ENCODE measurements at places on chromosomes 3 and 15. TPM values are rescaled to one million over a fixed set of nuclear protein-coding genes. Genes with fewer than 3 reads are reported as not detected.

DNA sequence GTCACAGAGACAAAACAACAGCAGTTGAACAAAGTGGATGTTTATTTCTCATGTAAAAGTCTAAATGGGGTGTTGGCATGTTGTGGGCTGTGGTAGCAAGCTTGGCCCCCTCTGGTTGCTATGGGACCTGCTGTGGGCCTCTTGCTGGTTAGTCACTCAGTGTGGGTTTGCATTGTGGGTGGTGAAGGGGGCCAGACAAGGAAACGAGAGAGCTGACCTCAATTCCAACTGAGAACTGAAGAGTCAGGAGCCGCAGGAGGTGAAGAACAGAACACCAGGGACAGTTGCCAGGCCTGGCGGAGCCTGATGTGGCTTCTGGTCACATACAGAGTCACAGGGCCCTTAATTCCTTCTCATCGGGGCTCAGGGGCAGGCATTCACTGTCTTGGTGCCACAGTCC lies 1.9 kb upstream of the ADPGK start:
- DNase-seq, result no peak

DNA sequence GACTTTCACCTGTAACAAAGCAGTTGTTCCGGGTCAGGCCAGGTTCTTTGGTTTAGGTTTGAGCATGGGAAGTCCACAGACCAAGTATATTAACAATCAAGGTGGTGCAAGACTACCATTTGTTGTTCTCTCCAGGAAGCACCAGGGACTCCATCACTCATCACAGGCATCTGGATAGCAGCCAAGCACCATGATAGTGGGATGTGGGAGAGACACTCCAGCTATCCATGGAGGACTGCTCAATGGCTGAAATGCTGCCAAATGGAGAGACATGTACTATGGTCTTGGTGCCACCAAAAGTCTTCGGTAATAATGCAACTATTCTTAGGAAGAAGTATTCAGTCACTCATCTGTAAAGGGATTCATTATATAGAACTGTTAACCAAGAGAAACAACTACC lies 143.0 kb downstream of the TNIK start:
- no peak for DNase-seq

FRMD5 gene
- 0.27 TPM for total RNA-seq

DNA sequence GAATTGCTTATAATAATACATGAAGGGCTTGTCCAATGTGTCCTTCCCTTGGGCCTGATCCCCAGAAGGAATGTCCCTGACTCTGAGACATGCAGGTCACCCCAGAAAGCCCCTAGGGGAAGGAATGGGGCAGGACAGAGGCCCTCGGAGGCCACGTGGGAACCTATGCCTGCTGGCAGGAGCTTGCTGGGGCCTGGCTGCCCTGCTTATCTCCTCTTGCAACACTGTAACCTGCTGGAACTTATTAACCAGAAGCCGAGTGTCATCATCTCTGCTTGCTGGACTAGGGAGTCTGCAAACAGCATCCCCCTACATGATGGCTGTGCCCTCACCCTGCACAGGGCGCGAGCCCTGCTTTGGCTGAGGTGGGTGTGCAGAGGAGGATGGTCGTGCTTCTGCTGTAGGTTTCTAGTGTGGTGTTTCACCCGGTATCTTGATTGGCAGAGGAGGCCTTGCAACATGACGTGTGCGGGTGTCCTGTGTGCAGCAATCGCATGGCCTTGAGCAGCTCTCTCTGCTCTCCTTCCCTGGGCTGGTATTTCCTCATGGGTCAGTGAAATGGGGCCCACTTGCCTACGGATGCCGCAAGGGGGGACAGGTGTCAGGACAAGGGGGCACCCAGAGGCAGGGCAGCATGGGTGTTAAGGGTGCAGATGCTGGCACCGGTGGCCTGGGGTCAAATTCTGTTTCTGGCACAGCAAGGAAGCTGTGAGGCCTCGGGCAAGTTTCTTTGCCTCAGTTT lies 5.0 kb downstream of the CHST13 start:
- DNase-seq, result no peak

DNA sequence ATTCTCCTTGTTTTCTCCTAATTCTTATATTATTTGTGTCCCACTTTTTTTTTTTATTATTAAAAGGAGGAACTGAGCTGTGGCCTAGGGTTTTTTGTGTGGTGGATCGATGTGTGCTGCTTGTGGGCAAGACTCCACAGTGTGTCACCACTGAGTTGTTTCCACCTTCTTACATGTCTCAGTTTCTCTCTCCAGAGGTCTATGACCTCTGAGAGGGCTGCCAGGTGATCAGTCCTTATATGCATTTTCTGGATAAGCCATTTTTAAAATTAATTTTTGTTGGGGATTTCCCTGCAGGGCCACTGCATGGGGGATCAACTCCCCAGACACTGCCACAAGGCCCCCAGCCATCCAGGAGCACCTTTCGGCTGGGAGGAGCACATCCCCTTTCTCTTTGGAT lies 27.8 kb downstream of the IQCF6 start:
- DNase-seq, result no peak

GRCh38 chr3:101950510-101950909 lies 101.2 kb downstream of the NFKBIZ start:
- no peak for DNase-seq

BCHE gene
- 2.2 TPM for total RNA-seq

DNA sequence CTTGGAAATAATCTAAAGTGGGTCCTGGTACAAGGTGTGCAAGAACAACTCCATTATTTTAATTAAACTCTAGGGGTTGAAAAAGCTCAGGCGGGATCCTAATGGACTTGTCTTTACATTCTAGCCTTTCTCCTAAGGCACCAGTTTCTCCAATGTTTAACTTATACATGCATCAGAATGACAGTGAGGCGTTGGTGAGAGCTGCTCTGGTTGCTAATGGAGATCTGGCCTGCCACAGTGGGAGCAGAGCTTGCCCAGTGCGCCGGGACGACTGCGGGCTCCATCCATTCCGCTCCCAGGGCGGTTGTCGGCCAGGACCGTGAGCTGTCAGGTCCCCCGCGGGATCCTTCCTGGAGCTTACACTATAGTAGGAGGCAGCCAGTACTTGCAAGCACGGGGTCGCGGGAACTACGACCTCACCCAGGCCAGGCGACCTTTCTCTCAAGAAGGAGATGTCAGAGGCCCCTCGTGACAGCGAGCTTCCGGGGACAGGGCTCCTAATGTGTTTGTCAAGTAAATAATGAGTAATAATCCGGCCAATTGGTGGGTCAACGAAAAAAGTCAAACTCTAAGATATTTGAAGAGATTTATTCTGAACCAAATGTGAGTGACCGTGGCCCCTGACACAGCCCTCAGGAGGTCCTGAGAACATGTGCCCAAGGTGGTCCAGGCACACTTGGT lies 991 bp upstream of the HIGD1A start:
- no peak for DNase-seq

DNA sequence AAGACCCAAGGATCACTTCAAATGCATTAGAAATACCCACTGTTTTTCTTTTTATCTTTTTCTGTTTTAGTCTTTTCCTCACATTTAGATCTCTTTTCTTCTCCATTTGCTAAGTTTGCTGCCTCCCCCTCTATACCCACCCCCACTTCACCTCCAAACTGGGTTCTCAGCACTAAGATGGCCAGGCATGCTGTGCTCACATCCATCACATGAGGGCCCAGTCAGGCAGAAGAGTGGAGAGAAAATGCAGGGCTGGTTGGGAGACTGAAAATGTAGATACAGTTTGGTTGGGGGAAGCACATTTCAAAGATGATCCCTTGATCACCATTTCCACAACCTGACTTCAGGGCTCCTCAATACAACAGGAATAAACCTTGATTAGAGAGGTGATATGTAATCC lies 8.7 kb downstream of the GAP43 start:
- DNase-seq, result no peak

NKIRAS1 gene
- total RNA-seq, result 15.8 TPM

CAND2 gene
- 44.6 TPM for total RNA-seq

AHSG gene
- not detected for total RNA-seq

DPPA2 gene
- not detected for total RNA-seq

GRCh38 chr3:150479370-150479769 lies 66.9 kb downstream of the SERP1 start:
- DNase-seq, result no peak

GRCh38 chr3:112782491-112782890 lies 64.2 kb downstream of the CD200R1L start:
- no peak for DNase-seq

DNA sequence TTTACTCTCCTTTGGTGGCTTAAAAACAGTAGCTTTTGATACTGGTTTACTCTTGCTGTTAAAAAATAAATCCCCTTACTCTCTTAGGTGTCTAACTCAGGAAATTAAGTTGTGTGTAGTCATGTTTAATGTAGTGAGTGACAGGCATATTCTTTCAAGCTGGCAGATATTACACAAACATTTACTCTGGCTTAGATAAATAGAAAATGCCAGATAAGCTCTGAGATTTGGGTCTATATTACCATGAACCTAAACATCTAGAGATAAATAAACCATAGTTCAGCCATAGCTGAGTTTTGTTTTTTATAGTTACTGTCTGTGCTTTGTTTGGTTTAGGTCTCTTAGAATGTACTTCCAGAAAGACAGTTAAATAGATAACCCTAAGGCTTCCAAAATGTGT lies 2.4 kb downstream of the SEMA6D start:
- no peak for DNase-seq

SLC22A13 gene
- 0.99 TPM for total RNA-seq

GRCh38 chr15:42163947-42164550 lies 7.6 kb upstream of the PLA2G4F start:
- DNase-seq, result no peak

GRCh38 chr3:118262800-118263402 lies 771.7 kb downstream of the IGSF11 start:
- DNase-seq, result no peak

DNA sequence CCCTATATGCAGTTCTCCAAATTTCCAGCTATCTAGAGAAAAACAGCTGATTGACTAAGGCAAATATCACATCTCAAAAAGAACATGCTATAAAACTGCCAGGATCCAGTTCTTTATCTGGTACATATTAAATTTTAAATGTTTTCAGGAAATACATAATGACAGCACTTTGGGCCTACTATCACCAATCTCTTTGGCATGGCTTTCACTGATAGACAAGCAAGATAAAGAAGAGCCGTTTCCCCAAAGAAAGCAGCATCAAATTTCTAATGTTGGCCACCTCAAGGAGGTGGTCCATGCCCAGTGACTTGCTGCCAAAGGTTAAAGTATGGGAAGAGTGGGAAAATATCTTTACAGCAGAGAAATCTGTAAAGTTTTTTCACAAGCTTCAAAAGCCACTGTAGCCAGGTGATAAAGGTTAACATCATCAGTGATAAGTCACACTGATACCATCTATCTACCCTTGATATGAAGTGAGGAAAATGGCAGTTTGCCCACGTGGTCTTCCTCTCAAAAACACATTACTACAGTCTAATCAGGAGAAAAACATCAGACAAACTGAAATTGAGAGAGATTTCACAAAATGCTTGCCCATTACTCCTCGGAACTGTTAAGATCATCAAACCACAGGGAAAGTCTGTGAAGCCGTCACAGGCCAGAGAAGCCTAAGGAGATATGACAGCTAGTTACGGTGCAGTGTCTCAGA lies 46.4 kb upstream of the C15orf61 start:
- no peak for DNase-seq

DNA sequence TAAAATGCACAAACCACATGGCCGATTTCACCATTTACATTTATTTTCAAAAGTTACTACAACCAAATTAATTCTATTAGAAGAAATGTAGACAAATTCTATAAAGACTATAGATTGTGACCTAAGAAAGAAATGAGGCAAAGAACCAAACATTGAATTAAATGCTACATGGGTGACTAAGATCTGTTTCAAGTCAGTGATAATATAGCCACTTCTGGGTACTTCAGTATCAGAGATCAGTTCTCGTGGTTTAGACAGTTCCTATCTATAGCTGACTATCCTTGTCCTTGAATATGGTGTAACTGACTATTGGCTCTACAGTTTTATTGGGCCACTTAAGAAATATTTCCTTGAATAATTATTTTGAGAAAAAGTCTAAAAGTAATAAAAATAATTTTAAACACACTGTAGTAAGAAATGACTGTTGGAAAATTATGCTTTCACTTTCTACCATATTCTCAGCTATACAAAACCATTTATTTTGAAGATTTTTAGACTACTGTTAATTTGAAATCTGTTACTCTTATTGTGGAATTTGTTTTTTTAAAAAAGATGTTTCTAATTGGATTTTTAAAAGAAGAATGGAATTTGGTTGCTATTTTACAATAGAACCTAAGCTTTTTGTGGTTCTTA lies 14.1 kb downstream of the KCNMB3 start:
- DNase-seq, result no peak

All from thoracic aorta (tissue), 2 donors.